NCI-H1105 (cell line): ENCODE measurements at places on chromosomes 16 and 17.

- DNase-seq: no peak
Observed at GRCh38 chr17:40022497-40022896, 7.3 kb downstream of the CSF3 start.

- DNase-seq: no peak
Observed at GRCh38 chr16:80047842-80048241, 447.3 kb upstream of the MAF start.

- no peak for DNase-seq
Observed at GRCh38 chr17:27504188-27504995, 48.1 kb downstream of the KSR1 start.

DNA sequence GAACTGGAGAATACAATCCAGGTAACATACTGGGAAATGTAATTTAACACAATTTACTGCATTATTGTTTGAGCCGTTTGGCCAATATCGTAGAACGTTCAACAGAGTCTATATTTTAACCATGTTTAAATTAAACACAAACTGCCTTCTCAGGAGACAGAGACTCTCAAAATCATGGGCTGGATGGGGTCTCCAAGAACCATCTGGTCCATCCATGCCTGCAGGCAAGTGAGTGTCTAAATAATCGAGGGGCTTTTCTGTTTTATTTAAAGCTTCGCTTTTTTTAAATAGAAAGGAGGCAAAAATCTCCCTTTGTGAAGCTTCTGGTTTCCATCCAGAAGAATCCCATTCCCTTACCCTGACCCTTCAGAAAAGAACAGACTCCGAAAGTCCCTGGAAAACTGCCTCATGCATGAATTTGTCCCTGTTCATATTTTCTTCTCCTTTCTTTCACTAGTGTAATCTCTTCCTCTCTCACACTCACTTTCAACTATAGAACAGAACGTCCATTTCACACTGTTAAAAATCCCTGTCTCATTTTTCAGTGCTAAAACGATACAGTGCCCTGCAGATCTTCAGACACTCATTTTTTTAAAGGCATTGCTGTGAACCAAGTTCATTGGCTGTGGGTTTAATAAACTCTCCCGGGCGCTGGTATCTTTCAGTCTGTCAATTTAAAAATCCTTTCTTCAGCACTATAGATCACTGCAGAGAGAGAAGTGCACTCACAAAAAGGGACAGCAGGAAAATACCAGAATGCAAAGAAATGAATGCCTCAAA is 111.4 kb upstream of the TOM1L1 start:
- no peak for DNase-seq

DNA sequence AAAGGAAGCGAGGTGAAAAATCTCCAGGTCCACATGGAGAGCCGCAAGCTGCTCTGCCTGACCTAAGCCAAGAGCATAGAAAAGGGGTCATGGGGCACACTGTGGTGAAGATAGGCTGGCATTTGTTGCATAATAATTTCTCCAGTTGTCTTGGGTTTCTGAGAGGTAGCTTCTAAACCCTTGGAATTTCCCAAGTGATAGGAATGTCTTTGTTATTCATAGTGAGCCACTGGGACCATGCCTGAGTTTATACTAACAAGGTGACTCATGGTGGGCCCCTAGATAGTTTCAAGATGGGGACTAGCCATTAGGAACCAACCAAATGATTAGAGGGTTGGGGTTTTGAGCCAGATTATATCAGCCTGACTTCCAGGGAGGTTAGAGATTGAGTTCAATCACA is 25.6 kb downstream of the SOST start:
- no peak for DNase-seq
